Nephron progenitor cell (in vitro differentiated cells): ENCODE measurements at places on chromosomes 6 and 20.

DNA sequence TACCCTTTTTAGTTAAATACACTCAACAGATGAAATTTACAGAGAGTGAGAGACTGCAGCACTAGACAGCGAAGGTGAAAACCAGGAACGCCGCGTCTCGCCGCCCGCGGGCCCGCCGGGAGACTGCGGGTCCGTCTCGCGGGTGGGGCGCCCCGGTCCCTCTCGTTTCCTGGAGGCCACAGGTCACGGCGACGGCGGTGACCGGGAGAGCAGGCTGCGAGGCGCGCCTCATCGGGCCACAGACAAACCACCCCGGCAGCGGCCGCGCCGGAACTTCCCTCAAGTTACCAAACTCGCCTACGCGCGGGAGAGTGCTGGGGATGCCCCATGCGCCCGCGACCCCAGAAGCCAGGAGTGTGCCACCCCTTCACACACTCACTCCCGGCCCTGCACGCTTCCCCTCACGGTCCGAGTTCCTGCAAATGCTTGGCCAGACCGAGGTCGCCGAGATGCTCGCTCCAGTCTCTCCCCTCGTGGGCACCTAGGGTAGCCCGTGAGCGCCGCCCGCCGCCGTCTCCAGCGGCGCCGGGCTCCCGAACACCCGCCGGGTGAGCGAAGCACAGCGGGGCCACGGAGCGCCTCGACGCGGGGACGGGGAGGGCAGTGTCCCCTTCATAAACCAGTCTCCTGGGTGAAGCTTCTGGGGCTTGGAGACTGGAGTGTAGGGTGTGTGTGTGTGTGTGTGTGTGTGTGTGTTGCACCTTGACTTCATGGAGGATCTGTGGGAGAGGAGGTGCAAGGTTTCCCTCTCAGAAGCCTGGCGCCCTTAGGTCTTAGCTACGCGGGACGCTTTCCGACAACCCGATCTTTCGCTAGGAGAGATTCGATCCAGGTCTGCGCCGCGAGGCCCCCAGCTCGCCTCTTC is 1.4 kb downstream of the BACH2 start:
- peak; percentile 57 for DNase-seq

DNA sequence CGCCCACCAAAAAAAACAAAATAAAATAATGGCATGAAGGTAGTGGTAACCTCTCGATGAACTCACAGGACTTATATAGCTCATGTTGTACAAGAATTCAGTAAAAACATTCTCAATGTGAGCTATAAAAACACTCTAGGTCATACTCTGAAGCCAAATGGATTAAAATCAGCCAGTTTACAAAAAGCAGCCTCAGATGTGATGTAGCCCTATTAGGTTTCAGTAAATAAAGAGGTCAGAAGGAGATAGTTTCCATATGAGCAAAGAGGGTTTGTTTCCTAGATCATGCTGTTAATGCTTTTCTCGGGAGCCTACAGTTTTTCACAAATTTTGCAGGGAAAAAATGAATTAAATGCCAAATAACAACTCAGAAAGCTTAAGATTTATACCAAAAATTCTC is 319.5 kb upstream of the HSF2 start:
- no peak for DNase-seq

DNA sequence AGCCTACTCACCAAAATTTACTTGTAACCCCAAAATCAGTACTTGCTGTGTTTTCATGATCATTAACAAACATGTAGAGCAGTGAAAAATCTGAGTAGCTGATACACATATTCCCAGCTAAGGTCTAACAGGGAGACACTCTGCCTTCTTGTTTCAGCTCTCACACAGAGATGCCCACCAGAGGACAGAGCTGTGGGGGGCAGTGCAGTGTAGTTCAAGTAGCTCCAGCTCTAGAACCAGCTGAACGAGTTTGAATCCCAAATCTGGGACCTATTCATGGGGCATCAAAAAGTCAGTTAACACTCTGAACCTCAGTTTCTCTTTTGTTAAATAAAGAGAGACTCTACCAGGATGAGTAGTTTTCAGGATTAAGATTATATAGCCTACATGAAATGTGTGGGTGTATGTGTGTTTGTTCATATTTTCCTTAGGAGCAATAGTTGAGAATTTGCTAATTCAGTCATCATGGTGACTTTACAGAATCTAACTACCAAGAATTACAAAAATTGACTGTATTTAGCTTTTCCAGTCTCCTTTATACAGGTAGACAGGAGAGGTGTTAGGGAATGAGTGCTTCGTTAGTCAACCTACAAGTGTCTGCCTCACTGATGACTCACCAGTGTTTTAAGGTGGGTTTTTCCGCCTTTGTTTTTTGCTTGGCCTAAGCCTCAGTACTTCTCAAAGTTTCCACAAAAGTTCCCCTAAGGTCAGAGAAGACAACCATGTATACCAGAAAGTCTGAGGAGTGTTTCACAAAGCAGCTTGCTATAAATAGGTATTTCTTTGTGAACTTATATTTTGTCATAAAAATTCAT is 164.0 kb upstream of the RUNX2 start:
- no peak for DNase-seq

- no peak for DNase-seq
Measured at GRCh38 chr20:13717631-13718044, 67.1 kb downstream of the ESF1 start.

DNA sequence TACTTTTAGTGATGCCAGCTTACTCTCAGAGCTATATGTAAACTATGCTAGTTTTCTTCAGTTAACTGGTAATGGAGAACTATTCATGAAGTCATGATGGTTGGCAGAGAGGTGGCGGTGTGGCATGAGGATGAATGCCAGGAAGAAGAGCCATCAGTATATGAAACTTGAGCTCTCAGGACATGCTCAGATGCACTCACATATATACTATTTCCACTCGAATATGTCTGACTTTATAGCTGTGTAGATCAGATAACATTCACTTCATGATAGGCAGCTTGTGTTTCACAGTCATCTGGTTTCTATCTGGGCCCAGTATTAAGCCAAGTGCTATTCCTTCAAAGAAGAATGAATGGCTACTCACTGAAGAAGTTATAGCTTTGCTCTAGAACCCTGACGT is 46.2 kb upstream of the CEP85L start:
- no peak for DNase-seq

- DNase-seq, result no peak
Measured at GRCh38 chr20:49210101-49210756, 9.0 kb upstream of the DDX27 start.

DNA sequence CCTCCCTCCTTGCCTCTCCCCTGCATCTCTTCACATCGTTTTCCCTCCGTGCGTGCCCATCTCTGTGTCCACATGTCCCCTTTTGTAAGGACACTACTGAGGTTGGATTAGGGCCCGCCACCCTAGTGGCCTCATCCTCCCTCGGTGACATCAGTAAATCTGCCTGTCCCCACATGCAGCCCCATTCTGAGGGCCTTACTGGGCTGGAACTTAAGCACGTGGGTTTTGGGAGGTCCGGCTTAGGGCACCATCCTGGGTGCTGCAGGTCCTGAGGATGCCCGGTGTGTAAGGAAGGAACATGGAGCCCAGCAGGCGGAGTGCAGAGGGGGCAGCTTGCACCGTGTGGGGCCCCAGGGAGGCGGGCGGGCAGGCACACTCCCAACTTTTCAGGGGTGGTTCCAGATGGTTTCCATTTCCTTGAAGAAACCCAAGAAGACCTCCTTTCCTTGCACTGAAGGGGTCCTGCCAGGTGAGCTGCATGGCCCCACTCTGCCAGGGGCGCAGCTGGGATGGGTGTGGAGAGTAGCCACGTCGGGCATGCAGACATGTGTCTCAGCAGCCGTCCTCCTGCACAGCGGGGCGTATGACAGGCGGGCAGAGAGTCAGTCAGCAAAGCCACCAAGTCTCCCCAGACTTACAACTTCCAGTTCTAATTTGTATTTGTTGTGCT is 329.9 kb downstream of the QKI start:
- DNase-seq, result no peak

DNA sequence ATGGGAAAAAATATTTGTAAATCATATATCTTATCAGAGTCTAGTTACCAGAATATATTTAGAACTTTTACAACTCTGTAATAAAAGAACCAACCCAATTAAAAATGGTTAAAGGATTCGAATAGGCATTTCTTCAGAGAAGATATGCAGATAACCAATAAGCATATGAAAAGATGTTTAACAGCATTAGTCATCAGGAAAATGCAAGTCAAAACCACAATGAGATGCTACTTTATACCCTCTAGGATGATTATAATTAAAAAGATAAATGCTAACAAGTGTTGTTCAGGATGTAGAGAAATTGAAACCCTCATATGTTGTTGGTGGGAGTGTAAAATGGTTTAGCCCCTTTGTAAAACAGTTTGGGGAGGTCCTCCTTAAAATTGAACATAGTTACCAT is 94.1 kb downstream of the LRRC1 start:
- DNase-seq, result no peak

DNA sequence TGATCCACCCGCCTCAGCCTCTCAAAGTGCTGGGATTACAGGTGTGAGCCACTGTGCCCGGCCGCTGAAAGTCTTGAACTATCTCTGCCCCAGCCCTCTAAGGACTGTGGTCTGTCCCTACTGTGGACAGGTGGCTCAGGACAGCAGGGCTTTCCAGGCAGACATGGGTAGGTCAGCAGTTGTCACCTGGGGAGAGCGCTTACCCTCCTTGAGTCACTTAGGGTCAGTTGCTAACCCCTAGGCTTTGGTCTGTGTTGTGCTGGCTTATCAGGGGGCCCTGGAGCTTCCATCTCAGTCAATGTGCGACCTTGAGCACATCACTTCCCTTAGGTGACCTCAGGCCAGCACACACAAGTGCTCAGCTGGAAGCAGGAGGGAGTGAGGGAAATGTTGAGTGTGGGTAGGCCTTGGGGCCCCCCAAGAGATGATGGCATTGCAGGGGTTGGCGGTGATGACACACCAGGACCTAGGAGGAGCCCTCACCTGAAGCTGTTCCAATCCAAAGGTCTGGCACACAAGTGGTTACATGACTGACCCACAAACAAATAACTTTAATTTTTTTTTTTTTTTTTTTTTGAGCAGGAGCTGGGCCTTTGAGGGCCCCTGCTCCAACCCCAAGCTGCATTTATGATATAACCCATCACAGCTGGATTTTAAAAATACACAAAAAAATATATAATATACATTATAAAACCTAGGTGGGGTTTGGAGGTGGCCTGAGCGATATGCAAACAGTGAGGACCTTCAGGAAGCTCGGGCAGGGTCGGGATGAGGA is 5.1 kb downstream of the RPL10A start:
- no peak for DNase-seq

- no peak for DNase-seq
Measured at GRCh38 chr20:36262440-36262839, 26.2 kb downstream of the AAR2 start.

DNA sequence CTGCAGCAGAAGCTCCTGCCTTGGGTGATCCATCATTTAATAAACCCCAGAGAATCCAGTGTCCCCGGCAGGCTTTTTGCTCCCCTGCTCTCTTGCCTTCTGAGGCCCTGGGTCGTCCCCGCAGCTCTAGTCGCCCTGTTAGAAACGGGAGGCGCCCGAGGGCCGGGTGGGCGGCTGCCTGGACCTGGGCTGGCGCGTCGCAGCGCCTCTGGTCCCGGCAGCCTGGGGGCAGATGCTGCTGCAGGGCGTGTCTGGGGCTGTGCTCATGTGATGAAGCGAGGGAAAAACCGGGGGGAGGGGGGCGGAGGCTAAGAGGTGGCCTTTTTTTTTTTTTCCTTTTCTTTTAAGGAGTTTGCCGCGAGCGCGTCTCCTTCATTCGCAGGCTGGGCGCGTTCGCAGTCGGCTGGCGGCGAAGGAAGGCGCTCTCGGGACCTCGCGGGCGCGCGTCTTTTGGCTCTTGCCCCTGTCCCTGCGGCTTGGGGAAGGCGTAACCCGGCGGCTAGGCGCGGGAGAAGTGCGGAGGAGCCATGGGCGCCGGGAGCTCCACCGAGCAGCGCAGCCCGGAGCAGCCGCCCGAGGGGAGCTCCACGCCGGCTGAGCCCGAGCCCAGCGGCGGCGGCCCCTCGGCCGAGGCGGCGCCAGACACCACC is 394 bp downstream of the AKAP12 start:
- peak; percentile 84 for DNase-seq
